ENCODE measurements at places on chromosomes 7 and 10. TPM values are rescaled to one million over a fixed set of nuclear protein-coding genes. Genes with fewer than 3 reads are reported as not detected.
A peak's percentile ranks its signal among the peaks of the same experiment; 100 is the strongest.

Gene SFRP4
- 17.4 TPM for total RNA-seq

Gene GRM8
- not detected for total RNA-seq

Gene GBX1
- 0.41 TPM for total RNA-seq

Gene HTR5A
- total RNA-seq, result not detected

Gene ENTPD1
- 42.4 TPM for total RNA-seq

Gene LIPM
- total RNA-seq, result not detected

Gene GTPBP10
- 25.6 TPM for total RNA-seq

Gene CEP41
- total RNA-seq, result 4.6 TPM

Gene TNS3
- total RNA-seq, result 110 TPM

Gene HOGA1
- 0.76 TPM for total RNA-seq

DNA sequence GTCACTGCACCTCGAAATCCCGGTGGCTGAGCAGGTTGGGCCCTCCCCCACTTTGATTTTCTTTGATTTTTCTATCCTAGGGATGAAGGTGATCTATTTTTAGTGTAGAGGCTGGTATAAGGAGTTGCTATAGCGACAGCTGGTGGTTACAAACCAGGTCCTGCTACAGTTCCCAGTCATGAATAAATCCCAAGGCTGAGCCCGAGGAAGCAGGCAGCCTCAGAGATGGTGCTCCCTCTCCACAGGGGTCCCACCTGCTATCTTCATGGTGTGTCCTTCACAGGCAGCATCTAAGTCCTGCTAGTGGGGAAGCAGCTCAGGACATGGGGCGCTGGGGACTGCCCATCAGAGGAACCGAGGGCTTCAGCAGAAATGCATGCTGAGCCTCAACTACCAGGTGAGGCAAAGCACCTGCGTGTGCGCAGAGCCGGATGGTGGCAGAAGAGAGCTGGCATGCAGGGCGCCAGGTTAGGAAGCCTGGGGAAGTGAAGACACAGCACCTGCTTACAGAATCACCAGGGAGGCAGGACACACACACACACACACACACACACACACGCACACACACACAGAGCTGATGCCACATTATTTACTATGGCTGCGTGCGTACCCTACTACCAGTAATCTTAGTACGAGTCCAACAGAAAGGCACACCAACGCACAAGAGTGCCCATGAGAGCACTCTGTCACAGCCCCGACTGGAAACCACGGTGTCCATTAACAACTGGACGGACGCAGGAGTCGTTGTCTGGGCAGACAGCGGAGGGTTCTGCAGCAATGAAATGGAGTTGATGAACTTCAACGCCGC, 150.9 kb downstream of the PRKAG2 start:
- no peaks in the 10 kb centered on the region for H3K27me3 ChIP-seq
- no peak for DNase-seq
- no peak overlapping the region for H3K27ac ChIP-seq

GRCh38 chr10:12459340-12459739, 110.0 kb downstream of the CAMK1D start:
- DNase-seq, result no peak
- H3K27me3 ChIP-seq, result no peaks in the 10 kb centered on the region
- H3K36me3 ChIP-seq, result no peaks in the 10 kb centered on the region
- H3K27ac ChIP-seq, result no peak overlapping the region

- H3K4me1 ChIP-seq, result peaks cover 3% of the 10 kb centered on the region
- no peaks in the 10 kb centered on the region for H3K27me3 ChIP-seq
- H3K36me3 ChIP-seq, result no peaks in the 10 kb centered on the region
- no peak for DNase-seq
- H3K4me3 ChIP-seq, result no peak overlapping the region
- peak overlapping the region; percentile 56 for H3K27ac ChIP-seq
These were observed 33.9 kb downstream of the ASB13 start for GRCh38 chr10:5632446-5632845.

- DNase-seq, result no peak
- H3K4me1 ChIP-seq, result no peaks in the 10 kb centered on the region
- no peaks in the 10 kb centered on the region for H3K36me3 ChIP-seq
- H3K27ac ChIP-seq, result no peak overlapping the region
- no peak overlapping the region for H3K4me3 ChIP-seq
- no peaks in the 10 kb centered on the region for H3K27me3 ChIP-seq
These were observed 233.7 kb downstream of the ADK start for GRCh38 chr10:74384615-74385183.

DNA sequence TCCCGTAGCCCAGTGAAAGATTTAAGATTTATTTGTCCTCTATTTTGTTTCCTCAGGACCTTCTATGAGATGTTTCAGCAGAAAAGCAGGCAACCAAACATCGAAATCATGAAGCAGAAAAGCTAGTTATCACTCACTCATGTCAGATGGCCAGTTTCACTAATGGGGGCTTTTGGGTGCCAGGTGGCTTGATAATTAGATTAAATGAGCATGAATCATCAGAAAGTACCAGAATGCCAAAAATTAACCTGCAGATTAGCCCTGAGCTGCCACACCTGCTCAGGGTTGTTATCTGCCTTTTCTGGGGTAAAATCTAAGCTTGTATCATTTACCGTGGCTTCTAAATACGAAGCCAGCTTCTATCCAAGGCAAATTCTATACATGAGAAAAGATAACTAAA, 1017.5 kb downstream of the XPNPEP1 start:
- H3K27me3 ChIP-seq, result no peaks in the 10 kb centered on the region
- H3K4me3 ChIP-seq, result no peak overlapping the region
- no peaks in the 10 kb centered on the region for H3K36me3 ChIP-seq
- DNase-seq, result no peak

- no peaks in the 10 kb centered on the region for H3K36me3 ChIP-seq
- H3K27me3 ChIP-seq, result no peaks in the 10 kb centered on the region
- peaks cover 5% of the 10 kb centered on the region for H3K4me1 ChIP-seq
- no peak for DNase-seq
These were observed 2.0 kb downstream of the STK32C start for GRCh38 chr10:132305654-132306342.

- no peak for DNase-seq
- no peak overlapping the region for H3K27ac ChIP-seq
- H3K4me1 ChIP-seq, result no peaks in the 10 kb centered on the region
- H3K27me3 ChIP-seq, result no peaks in the 10 kb centered on the region
- no peaks in the 10 kb centered on the region for H3K36me3 ChIP-seq
- no peak overlapping the region for H3K4me3 ChIP-seq
These were observed 129.1 kb upstream of the SEMA3E start for GRCh38 chr7:83778073-83778443.

DNA sequence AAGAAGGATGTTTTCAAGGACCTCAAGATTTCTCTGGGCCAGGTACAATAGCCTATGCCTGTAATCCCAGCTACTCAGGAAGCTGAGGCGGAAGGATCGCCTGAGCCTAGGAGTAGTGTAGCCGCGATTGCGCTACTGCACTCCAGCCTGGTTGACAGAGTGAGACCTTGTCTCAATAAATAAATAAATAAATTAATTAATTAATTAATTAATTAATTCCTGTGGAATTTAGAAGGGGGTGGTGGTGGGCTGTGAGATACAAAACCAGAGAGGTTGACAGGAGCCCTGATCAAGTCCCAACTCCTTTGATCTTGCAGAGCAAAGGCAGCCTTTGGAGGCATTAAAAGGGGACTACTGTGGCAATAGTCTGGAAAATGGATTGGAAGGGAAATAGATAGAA, 39.3 kb upstream of the NRF1 start:
- no peak for DNase-seq
- H3K27me3 ChIP-seq, result no peaks in the 10 kb centered on the region
- H3K4me3 ChIP-seq, result no peak overlapping the region
- H3K4me1 ChIP-seq, result no peaks in the 10 kb centered on the region
- no peak overlapping the region for H3K27ac ChIP-seq

DNA sequence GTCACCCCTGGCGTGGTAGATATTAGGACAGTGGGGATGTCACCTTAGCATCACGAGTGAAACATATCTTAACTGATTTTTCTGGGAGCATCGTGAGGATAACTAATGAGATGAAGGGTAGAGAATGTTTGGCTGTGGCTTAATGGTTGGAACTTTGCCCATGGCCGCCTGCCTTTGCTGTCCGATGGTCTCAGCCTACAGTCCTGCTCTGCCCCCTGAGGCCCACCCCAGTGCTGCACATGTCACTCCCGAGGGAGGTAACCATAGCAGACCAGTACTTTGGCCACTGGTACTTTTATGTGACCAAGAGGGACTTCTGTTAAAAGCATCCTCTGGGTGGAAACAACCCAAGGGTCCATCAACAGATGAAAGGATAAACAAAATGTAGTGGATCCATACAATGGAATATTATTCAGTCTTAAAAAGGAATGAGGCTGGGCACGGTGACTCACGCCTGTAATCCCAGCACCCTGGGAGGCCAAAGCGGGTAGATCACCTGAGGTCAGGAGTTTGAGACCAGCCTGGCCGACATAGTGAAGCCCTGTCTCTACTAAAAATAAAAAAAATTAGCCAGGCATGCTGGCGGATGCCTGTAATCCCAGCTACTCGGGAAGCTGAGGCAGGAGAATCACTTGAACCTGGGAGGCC, 58.4 kb downstream of the TACR2 start:
- H3K27me3 ChIP-seq, result no peaks in the 10 kb centered on the region
- H3K4me3 ChIP-seq, result no peak overlapping the region
- no peaks in the 10 kb centered on the region for H3K36me3 ChIP-seq
- H3K27ac ChIP-seq, result no peak overlapping the region
- H3K4me1 ChIP-seq, result no peaks in the 10 kb centered on the region
- no peak for DNase-seq

DNA sequence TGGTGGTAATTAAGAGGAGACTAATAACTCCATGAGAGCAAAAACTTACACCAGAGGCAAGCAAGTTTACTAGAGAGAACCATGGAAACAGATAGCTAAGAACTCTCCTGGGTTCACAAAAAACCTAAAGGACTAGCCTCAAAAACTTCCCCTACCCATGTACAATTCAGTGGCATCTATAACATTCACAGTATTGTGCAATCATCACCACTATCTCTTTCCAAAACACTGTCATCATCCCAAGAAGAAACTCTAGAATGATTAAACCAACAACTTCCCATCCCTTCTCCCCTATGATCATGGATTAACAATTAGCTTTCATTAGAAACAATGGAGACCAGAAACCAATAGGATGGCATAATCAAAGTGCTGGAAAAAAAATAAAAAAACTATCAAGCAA, 1038.3 kb downstream of the LRMDA start:
- H3K27ac ChIP-seq, result no peak overlapping the region
- DNase-seq, result no peak
- no peak overlapping the region for H3K4me3 ChIP-seq
- H3K4me1 ChIP-seq, result no peaks in the 10 kb centered on the region
- no peaks in the 10 kb centered on the region for H3K36me3 ChIP-seq
- H3K27me3 ChIP-seq, result no peaks in the 10 kb centered on the region

DNA sequence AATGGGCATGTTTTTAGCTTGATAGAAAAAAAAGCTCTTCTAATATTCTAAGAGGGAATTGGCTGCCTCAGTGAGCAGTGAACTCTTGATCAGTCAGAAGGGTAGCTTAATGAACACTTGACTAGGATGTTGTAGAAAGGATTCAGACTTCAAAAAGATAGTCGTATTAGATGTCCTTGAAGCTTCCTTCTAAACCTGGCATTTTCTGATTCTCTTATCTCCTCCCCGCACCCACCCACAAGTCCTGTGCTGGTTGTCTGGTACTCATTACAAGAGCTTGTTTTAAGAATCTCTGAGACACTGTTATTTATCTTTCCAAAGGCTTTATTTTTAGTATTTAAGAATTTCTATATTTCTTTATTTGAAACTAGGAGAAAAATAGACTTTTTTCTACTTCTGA, 7.4 kb upstream of the SMIM30 start:
- no peaks in the 10 kb centered on the region for H3K36me3 ChIP-seq
- no peaks in the 10 kb centered on the region for H3K4me1 ChIP-seq
- no peaks in the 10 kb centered on the region for H3K27me3 ChIP-seq

DNA sequence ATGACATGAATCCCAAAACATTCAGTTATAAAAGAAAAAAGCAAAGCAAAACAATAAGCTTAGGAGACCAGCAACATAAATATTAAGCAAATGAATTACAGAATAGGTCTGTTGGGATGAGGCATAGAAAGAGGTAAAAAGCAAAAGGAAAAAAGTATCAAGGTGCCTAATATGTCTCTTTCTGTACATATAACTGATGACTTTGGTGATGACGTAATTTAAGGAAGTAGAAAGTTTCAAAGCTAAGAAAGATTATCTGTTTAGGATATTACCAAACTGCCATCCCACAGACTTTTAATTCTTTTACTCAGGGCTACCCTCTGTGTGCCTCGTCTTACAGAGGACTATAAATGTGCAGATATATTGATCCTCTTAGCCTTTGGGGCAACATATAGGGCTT, 1066.5 kb downstream of the SORCS3 start:
- H3K4me1 ChIP-seq, result no peaks in the 10 kb centered on the region
- no peak overlapping the region for H3K4me3 ChIP-seq
- no peaks in the 10 kb centered on the region for H3K36me3 ChIP-seq
- H3K27me3 ChIP-seq, result no peaks in the 10 kb centered on the region
- no peak overlapping the region for H3K27ac ChIP-seq

DNA sequence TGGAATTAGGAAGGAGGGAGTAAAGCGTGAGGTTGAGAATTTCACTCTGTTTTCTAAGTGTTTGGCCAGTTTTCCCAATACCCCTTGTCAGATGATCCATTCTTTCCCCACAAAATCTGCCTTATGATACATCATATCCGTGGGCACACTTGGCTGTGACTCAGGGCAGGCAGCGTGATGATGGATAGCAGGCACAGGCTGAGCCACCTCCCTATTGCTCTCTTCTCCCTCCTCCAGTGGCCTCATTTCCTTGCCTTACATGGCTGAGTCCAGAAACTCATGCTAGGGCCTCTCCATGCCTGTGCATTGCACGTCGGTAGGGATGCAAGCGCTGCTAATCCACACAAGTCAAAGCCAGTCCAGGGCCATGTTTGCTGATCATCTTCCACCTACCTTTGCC, 128.3 kb downstream of the AMPH start:
- no peaks in the 10 kb centered on the region for H3K4me1 ChIP-seq
- no peak overlapping the region for H3K27ac ChIP-seq

- H3K4me3 ChIP-seq, result no peak overlapping the region
- no peaks in the 10 kb centered on the region for H3K36me3 ChIP-seq
- H3K27ac ChIP-seq, result peak overlapping the region; percentile 72
- peaks cover 4% of the 10 kb centered on the region for H3K4me1 ChIP-seq
- H3K27me3 ChIP-seq, result no peaks in the 10 kb centered on the region
These were observed 288.3 kb upstream of the MKLN1 start for GRCh38 chr7:131039355-131039762.
